Cerebellum (tissue), 4 donors: ENCODE measurements at places on chromosomes 2 and 18. TPM values are rescaled to one million over a fixed set of nuclear protein-coding genes. Genes with fewer than 3 reads are reported as not detected.

GRCh38 chr2:204696124-204696523 is 150.8 kb downstream of the PARD3B start:
- no peak for DNase-seq

Gene PDE1A
- total RNA-seq: 42.4 TPM

GRCh38 chr2:163556511-163556910 is 179.3 kb downstream of the FIGN start:
- DNase-seq: no peak

Gene TWIST2
- 1.3 TPM for total RNA-seq

- no peak for DNase-seq
Measured at GRCh38 chr2:75513616-75514170, 47.0 kb downstream of the EVA1A start.

Gene XDH
- 0.54 TPM for total RNA-seq

DNA sequence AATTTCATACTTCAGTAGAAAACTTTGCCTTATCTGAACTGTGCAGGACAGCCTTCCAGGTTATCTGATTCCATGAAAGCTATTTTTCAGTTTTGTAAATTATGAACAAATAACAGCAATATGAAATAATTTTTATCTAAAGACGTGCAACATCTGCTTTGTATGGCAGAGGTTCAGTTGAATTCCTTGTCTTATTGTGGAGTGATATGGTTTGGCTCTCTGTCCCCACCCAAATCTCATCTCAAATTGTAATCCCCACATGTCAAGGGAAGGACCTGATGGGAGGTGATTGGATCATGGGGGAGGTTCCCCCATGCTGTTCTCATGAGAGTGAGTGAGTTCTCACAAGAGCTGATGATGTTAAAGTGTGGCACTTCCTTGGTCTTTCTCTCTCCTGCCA is 18.1 kb upstream of the RPIA start:
- no peak for DNase-seq

GRCh38 chr2:237866101-237866621 is 6.7 kb downstream of the RAMP1 start:
- no peak for DNase-seq

Gene UBXN4
- total RNA-seq: 80.9 TPM
